ENCODE measurements at places on chromosomes 16 and 17.
A peak's percentile ranks its signal among the peaks of the same experiment; 100 is the strongest.

DNA sequence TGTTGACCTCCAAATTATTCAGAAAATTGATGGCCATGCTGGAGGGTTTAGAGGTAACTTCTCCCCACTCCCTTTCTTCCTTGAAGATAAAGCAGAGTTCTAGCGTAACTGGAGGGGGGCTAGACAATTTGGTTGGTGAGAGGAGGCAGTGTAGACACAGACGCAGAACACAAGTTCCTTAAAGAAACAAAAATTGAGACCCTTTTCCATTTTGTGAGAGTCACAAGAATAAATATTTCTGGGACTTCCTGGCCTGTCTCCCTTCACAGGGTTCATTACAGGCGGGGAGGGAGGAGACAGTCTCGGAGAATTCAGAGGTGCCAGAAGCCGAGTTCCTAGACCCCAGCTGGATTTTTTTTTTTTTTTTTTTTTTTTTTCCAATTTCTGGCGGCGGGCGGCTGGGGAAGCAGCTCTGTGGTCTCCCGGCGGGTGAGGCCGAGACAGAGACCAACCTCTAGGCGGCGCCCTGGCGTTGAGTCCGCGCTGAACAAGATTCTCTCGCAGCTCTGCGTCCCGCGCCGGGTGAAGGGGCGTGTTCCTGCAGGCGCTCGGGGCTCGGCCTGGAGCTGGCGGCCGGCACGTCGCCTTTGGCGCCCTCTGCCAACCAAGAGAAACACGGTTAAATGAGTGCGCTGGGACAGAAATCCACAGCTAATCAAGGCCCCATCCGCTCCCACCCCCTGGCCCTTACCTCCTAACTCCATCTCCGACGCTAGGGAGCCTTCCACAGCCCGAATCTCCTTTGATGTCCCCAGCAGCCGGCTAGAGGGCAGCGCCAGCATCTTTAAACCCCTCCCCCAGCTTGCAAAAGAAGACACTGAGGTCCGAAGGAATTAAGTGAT, 10.2 kb upstream of the HOXB9 start:
- peak; percentile 56 for DNase-seq

DNA sequence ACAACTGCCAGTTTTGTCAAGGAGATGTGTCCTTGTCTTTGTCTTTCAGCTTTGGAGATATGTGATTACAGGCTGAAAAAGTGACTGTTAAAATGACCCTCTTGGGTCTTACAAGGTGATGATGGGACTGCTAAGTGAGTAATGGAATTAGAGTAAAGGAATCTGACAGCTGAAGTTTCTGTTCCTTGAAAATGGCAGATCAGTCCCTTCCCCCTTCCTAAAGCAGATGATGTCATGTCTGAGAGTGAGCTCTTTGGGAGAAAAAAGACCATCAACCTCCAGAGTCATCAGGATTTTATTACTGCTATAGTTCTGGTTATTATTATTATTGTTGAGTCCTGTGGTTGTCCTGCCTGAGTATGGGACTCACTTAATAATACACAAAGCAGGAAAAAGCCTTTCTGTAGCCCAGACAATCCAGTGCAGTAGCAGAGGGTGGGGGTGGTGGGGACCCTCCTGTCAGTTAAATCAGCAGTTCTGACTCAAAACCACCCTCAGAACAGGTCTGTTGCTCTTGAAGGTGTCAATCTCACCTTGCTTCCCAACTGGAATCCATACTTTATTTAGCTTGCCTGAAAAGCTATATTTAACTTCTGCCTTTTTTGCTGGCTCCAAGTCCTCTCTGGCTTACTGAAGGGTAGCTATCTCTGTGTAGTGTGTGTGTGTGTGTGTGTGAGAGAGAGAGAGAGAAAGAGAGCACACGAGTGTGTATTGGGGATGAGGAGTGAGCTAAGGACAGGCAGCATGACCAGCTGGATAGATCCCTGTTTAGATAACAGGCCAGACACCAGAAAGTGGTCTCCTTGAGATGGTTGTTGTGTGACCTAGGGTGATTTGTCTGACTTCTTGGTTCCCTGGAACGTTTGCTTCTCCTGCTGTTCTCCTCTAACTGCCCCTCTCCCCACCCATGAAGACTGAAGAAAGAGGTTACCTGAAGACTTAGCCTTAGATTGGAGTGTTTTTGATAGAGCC, 4.9 kb downstream of the HROB start:
- no peak for DNase-seq

GRCh38 chr16:14309906-14310305, 238.8 kb downstream of the MRTFB start:
- DNase-seq = no peak

GRCh38 chr17:42266918-42267766, 9.0 kb downstream of the STAT5B start:
- DNase-seq = peak; percentile 46

DNA sequence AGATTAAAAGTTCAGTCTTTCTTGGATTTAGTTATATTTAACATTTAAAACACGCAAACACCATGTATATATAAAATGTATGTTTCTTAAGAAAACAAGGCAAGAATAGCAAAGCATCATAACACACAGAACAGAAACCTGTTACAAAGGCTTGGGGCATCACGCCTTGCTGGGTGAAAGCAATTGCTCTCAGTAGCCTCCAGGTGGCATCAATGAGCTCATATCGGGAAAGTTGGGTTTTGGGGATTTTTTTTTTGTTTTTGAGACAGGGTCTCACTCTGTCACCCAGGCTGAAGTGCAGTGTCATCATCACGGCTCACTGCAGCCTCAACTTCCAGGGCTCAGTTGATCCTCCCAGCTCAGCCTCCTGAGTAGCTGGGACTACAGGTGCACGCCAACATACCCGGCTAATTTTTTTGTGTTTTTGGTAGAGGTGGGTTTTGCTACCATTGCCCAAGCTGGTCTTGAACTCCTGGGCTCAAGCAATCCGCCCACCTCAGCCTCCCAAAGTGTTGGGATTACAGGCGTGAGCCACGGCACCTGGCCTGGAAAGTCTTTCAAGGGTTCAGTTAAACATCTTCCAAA, 56.9 kb downstream of the CYB5D2 start:
- no peak for DNase-seq

GRCh38 chr16:22694887-22695382, 119.0 kb upstream of the HS3ST2 start:
- DNase-seq = no peak

GRCh38 chr16:46691726-46692125, 2.3 kb downstream of the ORC6 start:
- DNase-seq = no peak

DNA sequence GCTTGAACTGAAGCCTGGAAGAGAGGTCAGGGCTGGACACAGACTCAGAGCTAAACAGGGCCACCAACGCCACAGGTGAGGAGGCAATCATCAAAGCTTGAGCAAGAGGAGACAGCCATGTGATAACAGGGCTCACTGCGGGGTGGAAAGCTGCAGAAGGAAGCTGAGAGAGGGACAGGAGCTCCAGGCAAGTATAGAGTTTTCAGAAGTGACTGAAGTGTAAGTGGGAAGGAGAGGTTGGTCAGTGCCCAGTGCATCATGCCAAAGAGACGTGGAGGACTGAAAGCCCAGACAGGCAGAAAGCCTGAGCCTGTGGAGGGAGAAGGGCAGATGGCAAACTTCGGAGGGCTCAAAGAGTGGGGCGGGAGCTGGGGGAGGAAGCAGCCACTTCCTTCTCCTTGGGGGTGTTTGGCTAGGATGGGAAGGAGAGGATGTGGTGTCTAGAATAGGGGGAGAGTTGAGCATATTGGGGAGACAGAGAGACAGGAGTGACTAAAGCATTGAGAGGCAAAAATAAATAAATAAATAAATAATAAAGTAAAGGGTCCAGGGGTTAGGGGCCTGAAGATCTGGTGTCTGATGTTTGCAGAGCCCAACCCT, 2.6 kb downstream of the KIFC3 start:
- no peak for DNase-seq

DNA sequence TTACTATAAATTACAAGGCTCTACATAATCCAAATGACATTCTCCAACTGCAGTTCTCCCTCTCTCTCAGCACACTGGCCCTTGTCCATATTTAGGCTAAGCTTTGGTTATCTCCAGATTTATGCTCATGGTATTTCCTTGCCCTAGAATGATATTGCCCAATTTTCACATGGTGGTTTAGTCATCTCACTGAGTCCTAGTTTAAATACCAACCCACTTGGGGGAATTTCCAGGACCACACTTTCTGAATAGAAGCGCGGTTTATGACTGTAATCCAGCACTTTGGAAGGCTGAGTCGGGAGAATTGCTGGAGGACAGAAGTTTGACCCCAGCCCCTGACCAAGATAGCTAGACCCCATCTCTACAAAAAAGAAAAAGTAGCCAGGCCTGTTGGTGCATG, 280.1 kb upstream of the MON1B start:
- no peak for DNase-seq

GRCh38 chr16:69564845-69565670, 708 bp upstream of the NFAT5 start:
- peak; percentile 3 for DNase-seq

DNA sequence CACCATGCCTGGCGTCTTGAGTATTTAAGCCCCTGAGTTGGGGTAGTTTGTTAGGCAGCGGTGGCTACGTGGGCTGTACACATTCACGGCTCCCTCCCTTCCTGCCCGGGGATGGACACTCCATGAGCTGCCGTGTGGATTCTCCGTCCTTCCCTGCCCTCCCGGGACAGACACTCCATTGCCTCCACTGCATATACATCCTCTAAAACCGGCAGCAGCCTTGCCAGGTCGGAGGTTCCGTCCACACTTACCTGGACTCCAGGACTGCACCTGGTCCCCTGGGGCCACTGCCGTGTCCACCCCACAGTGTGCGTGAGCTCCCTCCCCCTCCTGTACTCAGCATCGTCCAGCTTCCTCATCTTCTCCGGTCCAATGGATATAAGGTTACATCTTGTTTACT, 3.5 kb upstream of the SPATA2L start:
- DNase-seq = no peak

DNA sequence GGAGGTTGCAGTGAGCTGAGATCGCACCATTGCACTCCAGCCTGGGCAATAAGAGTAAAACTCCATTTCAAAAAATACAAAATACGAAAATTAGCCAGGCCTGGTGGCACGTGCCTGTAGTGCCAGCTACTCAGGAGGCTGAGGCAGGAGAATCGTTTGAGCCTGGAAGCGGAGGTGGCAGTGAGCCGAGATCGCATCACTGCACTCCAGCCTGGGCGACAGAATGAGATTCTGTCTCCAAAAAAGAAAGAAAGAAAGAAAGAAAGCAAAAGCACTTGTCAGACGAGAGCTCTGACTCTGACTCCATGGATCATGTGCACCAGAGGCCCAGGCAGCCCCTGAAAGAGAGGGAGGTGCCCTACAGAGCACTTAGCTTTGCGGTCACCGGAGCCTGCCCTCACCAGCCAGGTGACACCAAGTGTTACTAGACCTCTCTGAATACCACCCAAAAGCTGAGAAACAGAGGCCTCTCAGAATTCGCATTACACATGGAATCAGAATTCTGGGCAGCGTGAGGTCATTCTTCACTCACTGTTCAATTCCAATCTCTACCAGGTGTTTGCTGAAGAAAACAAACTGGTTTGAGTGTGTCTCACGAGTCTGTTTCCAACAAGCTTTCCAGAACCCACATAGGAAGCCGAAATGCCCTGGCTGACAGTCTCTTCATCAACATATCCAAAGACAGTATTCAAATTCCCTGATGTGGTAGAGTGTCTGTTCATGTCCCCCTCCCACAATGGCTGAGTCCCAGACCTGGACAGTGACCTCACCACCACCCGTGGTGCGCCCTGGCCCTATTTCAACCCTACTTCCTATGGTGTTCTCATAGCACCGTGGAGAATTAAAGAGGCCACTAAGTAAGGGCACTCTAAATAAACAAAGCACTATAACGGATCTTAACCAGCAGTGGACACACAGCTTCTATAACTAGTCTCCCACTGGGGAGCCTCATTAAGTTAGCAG, 1.5 kb downstream of the FLCN start:
- DNase-seq = no peak

- DNase-seq = no peak
These were observed 315.8 kb downstream of the CA10 start for GRCh38 chr17:51842763-51843162.

- DNase-seq = no peak
These were observed 221.1 kb downstream of the MRTFB start for GRCh38 chr16:14292051-14292825.

DNA sequence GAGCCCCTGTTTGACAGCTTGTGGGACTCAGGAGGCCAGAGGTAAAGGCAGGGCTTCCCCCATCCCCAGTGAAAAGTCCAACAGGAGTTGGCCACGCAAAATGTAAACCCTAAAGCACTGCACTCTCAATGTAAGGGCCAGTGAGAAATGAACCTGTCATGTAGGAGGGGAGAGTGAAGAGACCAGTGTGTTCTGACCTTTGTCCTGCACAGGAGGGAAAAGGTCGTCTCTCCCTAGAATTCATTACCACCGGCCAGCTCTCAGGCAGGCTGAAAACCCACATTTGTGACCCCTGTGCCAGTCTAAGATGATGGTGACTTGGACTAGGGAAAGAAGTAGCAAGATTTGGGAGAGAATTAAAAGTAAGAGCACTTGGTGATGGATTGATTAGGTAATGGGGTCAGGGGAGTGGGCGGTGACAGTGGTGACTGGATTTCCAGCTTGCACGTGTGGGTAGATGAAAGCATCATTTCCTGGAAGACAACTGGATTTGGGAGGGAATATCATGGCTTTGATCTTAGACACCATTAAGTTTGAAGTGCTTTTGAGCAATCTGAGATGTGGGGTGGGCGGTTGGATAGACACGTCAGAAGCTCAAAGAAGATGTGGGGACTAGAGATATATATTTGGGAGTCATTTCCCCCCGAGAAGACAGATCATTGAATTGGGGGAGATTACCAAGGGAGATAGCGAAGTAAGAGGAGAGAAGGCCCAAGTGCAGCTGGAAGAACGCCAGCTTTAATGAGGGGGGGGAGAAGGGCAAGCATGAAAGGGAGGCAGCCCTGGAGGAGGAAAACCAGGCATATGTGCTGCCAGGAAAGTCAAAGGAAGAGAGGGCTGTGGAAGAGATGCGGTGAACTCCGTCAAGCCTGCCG, 119.5 kb downstream of the NTN1 start:
- no peak for DNase-seq

GRCh38 chr16:14965328-14965727, 9.5 kb upstream of the PDXDC1 start:
- no peak for DNase-seq

DNA sequence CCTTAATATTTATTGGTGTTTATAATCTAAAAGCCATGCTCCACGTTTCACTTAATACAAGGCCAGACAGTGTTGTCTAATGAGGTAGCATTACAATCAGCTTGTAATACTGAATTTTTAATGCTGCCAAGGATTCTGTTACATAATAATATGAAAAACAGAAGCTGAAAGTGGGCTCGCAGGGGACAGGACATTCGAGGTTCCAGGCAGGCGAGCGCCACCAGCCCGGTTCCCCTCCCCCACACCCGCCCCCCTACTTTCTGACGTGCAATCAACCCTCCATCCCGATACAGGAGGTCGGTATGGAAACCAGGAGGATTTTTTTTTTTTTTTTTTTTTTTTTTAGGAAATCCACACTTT, 6.2 kb upstream of the ZFHX3 start:
- no peak for DNase-seq

- DNase-seq = peak; percentile 80
These were observed 1.2 kb downstream of the USP7 start for GRCh38 chr16:8962393-8963009.

- DNase-seq = no peak
These were observed 53.7 kb downstream of the IQCK start for GRCh38 chr16:19771796-19772195.

Measured in T-helper 2 cell (primary cell).